ENCODE measurements at places on chromosomes 16 and 17.

GRCh38 chr17:32486701-32487472 lies at the start of gene CDK5R1:
TSS of gene CDK5R1 (plus strand) at chr17:32486993. CDS start at chr17:32487621, 628 bp downstream.
- peak; percentile 82 for DNase-seq

GRCh38 chr16:26031286-26031685 lies 339.5 kb downstream of the HS3ST4 start:
- no peak for DNase-seq

- DNase-seq, result no peak
Measured at GRCh38 chr16:62137996-62138395, 101.8 kb upstream of the CDH8 start.

- no peak for DNase-seq
Measured at GRCh38 chr17:75411328-75412067, 6.0 kb upstream of the GRB2 start.

DNA sequence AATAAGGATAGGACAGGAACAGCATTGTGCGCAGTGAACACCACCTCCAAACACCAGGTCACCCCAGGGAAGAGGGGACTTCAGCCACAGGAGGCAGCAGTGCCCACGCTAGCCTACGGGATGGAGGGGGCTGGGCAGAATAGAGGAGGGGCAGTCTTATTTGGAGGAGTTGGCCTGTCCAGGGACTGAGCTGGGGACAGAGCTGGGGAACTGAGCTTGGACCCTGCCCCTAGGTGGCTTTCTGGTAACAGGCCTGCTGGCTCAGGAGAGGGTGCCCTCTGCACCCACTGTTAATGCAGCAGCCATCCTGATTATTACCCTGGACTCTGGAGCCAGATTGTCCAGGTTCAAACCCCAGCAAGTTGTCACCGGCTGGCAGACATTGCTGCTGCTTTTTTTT lies 9.3 kb downstream of the CCDC102A start:
- DNase-seq, result no peak

DNA sequence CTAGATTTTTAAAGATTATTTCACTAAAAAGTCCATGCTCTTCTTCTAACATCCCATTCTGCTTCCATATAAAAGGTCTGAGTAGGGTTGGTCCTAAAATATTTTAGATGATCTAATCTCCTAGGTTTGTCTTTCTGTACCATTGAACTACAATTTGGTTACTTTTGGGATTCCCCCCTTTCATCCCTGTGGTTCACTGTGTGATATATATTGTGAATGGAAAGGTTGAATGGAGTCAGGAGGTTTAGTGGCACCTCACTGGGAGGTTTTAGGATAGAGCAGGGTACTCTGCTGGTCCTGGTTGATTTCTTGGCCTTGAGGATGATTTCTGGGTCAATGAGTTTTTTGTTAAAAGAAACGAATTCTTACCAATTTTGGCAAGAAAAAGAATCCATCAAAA lies 29.5 kb downstream of the MAP2K6 start:
- DNase-seq, result no peak

- DNase-seq, result no peak
Measured at GRCh38 chr17:514584-514983, 162.0 kb upstream of the RPH3AL start.

DNA sequence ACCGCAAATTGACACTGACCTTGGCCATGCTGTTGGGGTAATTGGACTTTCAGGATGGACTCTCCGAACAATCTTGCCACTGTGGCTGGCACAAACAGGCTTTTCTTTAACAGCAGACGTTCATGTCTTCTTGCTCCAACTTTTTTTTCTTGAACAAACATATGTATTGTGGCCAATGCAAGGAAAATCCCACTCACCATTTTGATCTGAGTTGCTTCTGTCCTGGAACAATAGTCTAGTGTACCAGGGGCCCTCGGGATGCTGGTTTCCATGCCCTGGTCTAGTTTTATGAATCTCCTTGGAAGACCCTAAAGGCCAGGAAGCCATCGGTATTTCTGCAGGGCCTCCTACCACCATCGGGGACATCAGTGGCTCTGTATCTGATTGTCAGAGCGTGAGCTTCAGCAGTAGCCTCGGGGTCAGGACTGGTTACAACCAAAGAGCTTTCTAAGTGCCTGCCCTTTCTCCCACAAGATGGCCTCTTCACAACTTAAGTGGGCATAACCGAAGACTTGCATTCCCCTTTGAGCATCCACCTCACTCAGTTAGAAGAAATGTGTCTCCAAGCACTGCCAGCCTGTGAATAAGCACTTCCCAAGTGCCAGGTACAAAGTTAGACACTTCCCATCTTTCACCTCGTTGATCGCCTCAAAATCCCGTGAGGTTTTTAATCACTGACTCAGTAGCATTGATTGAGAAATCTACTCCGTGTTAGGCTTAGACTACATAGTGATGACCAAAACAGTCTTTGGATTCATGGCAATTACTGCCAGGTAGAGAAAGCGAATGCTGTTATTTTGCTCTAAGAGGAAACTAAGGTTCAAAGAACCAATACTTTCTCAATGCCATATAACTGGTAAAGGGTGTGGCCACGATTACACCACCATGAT lies 87.0 kb upstream of the TBX2 start:
- no peak for DNase-seq

DNA sequence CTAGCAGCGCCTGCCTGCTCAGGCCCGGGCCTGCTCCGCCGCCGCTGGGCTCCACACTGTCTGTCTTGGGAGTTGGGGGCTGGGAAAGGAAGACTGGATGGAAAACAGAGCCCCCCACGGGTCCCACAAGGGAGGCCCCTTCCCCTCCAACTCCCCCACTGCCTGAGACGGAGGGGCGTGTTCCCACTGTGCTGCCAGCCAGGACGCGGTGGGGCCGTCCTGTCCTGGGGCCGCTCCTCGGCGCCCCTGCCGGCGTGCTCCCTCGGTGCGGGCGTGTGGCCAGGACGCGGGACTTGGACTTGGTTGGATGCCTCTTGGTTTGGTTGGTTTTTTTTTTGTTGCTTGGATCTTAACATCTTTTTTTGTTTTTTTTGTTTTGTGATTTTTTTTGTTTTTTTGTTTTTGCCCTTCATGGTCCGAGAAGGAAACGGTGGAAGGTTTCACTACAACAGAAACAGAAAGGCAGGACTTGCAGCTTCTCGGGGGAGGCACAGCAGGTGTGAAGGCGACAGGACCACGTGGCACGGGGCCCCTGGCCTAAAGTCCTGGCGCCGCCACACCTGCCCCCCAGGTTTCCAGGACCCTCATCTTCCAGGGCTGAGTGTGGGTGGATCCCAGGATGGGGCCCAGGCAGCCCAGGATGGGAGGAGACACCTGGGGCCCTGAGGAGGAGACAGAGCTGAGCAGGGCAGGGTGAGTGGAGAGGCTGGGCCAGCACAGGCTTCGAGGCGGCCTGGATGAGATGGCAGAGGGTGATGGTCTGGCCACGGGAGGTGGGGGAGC lies 16.0 kb downstream of the ENGASE start:
- DNase-seq, result no peak

GRCh38 chr17:40542558-40543411 lies 22.5 kb downstream of the CCR7 start:
- DNase-seq, result no peak

GRCh38 chr17:40071313-40072039 lies 8.7 kb downstream of the THRA start:
- DNase-seq, result no peak

DNA sequence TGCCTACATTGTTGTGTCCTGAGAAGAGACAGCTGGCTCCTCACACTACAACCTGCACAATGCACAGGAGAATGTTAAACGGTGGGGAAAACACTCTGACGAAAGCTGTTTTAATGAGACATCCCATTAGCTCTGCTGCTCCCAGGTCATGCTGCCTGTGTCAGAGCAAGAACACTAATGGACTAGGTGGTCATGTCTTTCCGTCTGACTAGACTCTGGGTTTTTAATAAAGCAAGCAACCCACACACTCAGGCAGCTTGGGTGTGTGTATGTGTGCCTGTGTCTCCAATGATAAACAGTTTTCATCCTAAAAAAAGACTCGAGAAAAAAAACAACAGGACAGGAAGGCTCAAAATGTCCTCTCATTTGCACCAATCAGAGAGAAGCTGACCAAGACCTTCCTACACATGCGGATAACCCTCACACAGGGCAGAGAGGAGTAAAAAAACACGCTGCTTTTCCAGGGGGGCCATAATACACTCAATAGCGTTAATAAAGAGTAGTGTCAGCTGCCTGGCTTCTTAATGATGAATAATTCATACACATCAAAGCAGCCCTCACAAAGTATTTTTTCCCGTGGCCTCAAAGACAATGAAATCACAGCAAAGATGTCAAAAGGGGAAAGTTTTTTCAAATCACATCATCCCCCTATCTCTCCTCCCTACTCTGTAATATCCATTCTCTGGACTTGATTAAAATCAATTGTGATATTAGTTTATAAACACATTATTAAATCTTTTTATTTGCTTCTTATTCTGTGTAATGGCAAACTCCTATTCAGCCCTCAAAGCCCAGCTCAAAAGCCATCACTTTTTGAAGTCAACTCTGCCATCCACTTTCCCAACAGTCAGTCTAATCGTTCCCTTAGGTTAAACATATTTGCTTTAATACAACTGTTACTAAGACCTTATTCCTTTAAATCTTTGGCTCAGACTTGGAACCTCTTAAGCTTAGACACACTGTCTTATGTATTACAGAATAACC lies 244.2 kb upstream of the CDH11 start:
- DNase-seq, result no peak

- peak; percentile 19 for DNase-seq
Measured at GRCh38 chr17:50426814-50427787, 1.1 kb downstream of the ACSF2 start.

- DNase-seq, result peak; percentile 13
Measured at GRCh38 chr16:66476328-66477027, 49.4 kb downstream of the BEAN1 start.

GRCh38 chr16:14050291-14051027 lies 20.7 kb upstream of the MRTFB start:
- DNase-seq, result no peak

DNA sequence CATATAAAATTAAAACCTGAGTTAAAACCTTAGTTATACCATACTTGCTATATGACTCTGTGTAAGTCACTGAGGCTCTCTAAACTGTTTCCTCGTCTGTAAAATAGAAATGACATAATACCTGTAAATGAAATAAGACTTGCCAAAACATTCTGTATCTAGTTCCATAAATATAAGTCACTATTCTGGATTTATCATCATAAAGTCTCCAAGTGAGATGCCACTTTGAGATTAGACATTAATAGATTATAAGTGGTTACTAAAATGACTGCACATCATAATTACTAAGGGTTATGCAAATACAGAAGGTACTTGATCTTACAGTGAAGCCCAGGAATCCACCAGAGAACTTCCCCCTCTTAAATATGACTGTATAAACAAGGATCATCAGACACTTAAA lies 12.0 kb upstream of the BRIP1 start:
- DNase-seq, result no peak

DNA sequence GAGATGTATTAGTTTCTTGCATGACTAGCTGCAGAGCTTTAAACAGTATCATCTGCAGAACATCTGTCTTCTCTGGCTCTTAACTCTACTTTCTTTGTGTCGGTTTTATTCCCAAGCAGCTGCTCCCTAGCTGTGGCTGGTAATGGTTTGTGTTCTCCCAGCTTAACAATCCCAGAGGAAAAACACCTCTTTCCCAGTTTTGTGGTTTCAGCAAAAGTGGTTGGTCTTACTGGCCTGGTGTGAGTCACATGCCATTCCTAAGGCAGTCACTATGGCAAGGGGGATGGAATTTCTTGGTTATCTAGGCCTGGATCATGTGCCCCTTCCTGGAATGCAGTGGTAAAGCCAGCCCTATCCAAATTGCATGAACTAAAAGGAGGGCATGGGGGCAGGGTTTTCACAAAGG lies 27.5 kb downstream of the OMG start:
- no peak for DNase-seq

DNA sequence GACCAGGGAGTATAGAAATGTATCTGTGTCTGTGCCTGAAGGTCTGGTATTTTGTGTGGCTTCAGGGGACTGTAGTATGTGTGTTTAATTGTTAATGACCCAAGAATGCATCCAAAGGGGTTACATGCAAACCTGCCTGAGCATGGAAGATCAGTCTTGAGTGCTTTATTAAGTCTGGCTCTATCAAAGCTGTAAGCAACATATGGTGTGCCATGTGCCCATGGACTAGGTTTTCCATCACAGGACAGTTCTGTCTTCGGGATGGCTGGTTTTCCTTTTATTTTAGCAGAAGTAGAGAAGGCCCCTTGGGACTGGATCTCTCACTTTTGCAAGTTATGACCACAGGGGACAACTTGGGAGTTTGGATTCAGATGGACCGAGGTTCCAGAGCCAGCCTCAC lies 18.2 kb downstream of the RBFOX1 start:
- no peak for DNase-seq

DNA sequence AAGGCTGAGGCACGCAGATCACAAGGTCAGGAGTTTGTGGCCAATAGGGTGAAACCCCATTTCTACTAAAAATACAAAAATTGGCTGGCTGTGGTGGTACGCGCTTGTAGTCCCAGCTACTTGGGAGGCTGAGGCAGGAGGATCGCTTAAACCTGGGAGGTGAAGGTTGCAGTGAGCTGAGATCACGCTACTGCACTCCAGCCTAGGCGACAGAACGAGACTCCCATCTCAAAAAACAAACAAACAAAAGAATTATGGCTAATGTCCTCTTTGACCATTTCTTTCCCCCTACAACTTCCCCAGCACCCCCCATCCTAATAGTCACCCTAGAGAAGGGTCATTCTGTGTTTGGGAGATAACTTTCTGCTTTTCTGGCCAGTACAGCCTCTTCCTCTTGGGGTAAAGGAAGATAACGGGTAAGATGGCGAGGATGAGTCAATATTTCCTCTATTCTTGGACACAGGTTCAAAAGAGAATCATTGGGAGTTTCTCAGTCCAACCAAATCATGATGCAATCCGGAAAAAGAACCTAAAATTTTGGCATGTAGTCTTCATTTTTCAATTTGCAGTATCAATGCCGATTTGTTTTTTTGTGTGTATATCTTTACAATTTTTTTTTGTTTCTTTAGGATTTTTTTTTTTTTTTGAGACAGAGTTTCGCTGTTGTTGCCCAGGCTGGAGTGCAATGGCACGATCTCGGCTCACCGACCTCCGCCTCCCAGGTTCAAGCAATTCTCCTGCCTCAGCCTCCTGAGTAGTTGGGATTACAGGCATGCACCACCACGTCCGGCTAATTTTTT lies 107.6 kb upstream of the MED13 start:
- DNase-seq, result no peak

DNA sequence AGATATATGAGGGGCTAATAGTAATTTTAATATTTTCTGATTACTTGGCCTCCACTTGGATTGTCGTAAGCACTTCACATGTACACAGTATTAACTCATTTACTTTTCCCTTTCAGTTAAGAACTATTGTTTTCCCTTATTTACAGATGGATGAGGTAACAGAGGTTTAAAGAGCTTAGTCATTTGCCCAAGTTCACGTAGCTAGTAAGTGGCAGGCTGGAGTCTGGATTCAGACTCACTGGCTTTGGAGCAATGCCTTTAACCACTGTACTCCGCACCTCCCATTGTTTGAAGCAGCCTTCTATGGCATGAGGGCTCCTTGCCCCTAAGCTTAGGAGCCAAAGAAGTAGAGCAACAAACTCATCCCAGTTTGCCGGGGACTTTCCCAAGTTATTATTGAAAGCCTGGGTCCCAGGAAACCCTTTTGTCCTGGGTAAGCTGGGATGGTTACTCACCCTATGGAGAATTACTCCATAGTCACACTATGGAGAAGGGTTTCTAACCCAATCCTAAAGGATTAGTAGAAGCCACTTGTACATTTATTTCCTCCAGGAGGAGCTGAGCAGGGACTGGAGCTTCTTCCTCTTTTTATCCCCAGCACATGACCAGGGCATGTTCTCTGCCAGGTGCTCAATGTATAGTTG lies 12.3 kb downstream of the FOXL1 start:
- no peak for DNase-seq

- no peak for DNase-seq
Measured at GRCh38 chr16:81214745-81215166, 23.7 kb upstream of the BCO1 start.
